ENCODE measurements at places on chromosomes 7 and 10.

- DNase-seq, result peak; percentile 7
Observed at GRCh38 chr7:129859183-129859582, 93.6 kb downstream of the UBE2H start.

- no peak for DNase-seq
Observed at GRCh38 chr7:610531-611280, 91.1 kb upstream of the PDGFA start.

- DNase-seq, result no peak
Observed at GRCh38 chr7:148982654-148983199, 45.6 kb downstream of the PDIA4 start.

- no peak for DNase-seq
Observed at GRCh38 chr10:118584181-118584954, 11.1 kb downstream of the PRLHR start.

DNA sequence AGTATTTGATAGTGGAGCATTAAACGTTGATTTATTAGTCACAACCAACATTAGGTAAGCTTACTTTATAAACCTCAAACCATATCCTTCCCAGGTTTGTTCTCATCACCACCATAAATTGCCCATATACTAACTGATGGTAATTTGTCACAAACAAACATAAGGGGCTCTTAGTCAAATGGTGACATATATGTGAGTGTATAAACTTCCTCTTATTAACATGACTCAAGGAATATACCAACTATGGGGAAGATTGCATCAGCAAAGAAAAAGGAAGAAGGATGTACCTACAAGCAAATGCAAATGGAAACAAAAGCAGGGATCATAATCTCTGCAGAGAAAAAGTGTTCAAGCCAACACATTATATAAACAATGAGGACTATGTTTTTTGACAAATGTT is 418.2 kb upstream of the AKR1E2 start:
- no peak for DNase-seq

DNA sequence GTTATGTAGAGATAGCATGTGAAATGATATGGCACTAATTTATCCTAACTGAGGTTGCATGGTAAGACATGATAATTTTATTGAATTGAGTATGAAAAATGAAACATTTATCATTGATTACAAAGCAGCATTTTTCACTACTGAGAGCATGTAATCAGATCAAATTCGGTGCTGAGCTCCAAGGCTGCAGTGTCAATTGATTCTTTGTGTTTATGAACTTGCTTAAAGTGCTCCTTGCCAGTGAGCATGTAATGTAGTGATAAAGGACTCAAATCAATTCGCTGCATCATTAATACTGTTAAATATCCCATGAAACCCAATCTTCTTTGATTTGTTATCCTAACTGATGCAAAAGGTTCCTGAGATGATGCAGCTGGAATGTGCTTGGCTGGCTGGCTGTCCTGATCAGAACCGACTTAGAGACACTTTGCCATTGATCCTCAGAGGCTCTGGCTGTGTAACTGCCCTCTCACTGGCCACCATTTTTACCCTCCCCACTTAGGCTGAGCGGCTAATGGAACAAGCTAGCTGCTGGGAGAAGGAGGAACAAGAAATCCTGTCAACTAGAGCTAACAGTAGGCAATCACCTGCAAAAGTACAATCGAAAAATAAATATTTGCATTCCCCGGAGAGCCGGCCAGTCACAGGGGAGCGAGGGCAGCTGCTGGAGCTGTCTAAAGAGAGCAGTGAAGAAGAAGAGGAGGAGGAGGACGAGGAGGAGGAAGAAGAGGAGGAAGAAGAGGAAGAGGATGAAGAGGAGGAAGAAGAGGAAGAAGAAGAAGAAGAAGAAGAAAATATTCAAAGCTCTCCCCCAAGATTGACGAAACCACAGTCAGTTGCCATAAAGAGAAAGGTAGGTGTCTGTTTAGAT is 89.8 kb upstream of the SAMD8 start:
- DNase-seq, result no peak

DNA sequence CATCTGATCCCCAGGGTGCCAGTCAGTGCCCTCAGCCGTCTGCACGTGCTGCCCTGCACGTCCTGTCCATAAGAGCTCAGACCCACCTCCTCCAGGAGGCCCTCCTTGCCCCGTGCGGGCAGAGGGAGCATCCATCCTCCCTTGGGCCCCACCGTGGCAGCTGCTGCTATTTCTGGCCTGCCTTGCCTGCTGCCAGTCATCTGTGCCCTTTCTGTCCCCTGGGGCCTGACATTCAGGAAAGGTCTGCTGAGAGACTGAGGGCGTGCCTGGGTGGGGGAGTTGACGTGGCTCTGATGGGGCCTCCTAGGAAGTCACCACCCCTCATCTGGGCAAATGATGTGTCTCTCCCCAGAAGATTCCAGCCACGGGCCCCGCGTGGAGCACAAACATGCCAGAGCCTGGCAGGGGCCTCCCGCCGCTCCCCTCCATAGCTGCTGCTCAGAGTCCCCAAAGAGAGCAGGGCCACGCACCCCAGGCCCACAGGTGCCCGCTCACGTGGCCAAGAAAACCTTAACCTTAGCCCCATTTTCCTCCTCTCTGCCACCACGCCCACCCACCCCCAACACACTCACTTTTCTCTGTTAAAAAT is 21.8 kb downstream of the DPYSL4 start:
- DNase-seq, result no peak

- DNase-seq, result peak; percentile 56
Observed at GRCh38 chr10:61987951-61988379, 86.5 kb downstream of the ARID5B start.

Measured in CD4-positive, alpha-beta T cell treated with Interleukin-1 beta for 1 hour (primary cell).